Activated CD4-positive, alpha-beta T cell treated with anti-CD3 and anti-CD28 coated beads for 4 hours (primary cell): ENCODE measurements at places on chromosomes 3 and 15.

DNA sequence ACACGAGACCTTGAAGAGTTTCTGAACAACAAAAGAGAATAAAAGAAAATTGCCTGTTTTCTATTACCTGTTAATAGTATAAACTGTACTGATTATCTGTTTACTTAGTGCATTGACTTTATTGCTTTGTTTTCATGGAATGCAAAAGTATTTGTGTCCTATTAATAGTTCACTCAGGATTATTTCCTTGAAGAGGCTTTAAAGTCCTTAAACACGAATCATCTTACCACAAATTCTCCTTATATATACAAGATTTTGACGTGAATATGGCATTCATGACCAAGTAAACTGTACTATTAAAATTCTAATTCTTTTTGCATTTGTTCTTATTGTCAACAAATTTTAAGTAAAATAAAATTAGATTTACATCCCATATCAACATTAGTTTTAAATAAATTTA lies 513.0 kb downstream of the NTRK3 start:
- DNase-seq: no peak

DNA sequence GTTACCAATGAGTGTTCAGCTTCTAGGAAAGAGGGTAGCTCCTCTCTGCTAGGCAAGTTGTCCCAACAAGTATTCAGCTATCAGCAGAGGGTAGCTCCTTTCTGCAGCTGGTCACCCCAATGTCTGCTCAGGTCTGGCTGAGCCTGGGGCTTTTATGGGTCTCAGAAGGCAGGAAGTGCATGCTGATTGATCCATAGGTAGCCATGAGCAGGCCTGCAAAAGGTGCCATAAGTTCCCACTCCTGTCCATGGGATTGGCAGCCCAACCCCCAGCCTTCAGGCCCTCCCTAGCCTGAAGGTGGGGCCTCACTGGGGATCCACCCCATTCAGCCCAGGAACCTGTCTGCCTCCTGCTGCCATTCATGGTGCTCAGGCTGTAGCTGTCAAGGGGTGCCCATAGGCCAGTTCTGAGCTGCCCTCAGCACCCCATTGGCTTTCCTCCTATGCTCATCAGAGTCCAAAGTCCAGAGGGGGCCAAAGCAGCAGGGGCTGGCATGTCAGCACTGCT lies 34.6 kb upstream of the DNAJC13 start:
- no peak for DNase-seq

DNA sequence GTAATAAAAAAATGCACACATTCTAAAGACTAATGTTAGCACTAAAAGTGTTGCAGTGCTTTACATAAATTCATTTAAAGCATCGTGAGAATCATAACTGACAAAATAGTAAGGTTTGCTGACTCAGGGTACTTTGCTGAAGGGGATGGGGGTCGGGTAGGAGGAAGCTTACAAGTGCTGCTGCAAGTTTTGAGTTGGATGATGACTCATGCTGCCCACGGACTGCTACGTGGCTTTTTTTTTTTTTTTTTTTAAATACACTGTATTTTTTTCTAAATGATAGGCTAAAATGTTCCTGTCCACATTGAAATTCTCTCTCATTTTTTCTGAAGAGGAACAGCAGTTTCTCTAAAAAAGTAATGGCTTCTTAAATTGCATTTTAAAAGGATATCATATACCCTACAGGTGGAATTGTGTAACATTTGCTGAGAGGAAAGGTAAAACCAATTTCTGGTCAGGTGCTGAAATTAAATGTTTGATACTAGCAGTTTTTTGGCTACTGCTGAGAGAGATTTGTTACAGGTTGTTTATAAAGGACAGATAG lies 2.2 kb downstream of the MAPK6 start:
- peak; percentile 82 for DNase-seq

DNA sequence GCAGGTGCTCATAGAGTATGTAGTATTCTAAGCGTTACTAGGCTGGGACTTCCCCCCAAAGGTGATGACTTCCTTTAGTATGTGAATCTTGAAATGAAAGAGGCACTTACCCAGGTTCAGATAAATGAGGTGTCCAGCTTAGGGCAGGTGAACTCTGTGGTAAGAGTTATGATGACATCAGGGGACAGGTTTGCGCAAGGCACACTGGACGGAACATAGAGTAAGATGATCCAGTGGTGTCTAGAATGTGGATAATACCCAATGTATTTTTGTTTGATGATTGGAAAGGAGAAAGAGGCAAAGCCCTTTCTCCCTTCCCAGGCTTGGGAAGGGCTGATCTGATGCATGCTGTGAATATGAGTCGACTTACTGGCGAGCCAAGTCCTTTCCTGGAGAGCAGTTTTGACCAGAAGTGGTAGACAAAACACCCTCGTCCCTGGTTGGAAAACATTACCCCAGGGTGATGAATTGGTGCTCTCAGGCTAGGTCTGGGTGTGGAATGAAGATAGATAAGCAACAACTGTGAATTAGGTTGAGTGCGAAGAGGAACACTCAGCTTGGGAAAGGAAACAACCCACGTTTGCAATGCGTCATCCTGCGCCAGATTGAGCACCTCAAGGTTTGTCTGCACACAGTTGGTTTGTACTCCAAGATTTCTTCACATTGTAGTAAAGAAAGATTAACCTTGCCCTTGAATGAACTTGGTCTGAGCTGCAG lies 124.2 kb downstream of the GHSR start:
- DNase-seq: no peak

- DNase-seq: no peak
Measured at GRCh38 chr3:134472831-134473230, 13.0 kb downstream of the ANAPC13 start.
